ENCODE measurements at places on chromosomes 7 and 10. TPM values are rescaled to one million over a fixed set of nuclear protein-coding genes. Genes with fewer than 3 reads are reported as not detected.
A peak's percentile ranks its signal among the peaks of the same experiment; 100 is the strongest.

- no peak for DNase-seq
- no peaks in the 10 kb centered on the region for H3K36me3 ChIP-seq
- no peaks in the 10 kb centered on the region for H3K27me3 ChIP-seq
Observed at GRCh38 chr10:103968441-103969391, 1.8 kb downstream of the SLK start.

DNA sequence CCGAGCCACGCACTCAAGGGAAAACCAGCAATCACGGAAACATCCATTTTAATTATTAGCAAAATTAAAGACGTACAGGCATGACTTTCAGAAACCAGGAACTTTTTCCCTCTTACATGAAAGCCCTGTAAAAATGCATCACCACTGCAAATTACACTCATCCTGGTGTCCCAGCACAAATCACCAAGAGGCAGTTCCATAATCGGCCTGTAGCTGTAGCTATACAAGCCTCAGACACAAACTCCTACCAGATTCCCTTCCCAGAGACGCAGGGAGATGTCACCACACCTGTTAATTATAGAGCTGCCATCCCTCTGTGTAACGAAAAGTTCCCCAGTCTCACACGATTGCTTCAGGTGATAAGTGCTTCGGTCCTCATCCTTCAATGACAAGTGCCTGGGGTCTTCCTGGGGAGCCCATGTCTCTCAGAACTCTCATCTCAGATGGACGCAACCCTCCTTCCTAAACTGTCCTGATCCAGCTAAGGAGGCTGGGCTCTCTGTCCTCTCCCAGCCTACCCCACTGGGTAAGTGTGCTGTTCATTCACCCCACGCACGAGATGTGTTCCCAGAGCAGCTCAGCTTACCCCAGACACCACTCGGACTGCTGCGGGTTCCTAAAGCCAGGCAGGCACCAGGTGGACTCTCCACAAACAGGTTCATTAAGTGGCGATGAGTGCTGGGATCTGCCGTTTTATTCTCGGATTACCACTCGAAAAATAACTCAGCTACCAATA, 5.9 kb downstream of the FGFR2 start:
- no peaks in the 10 kb centered on the region for H3K36me3 ChIP-seq
- H3K27ac ChIP-seq: no peak overlapping the region
- peaks cover 50% of the 10 kb centered on the region for H3K27me3 ChIP-seq
- H3K4me3 ChIP-seq: no peak overlapping the region
- H3K4me1 ChIP-seq: peaks cover 3% of the 10 kb centered on the region

- DNase-seq: no peak
- H3K27me3 ChIP-seq: no peaks in the 10 kb centered on the region
- H3K36me3 ChIP-seq: no peaks in the 10 kb centered on the region
- H3K27ac ChIP-seq: no peak overlapping the region
- H3K4me3 ChIP-seq: no peak overlapping the region
Observed at GRCh38 chr10:126369125-126369710, 19.1 kb downstream of the ADAM12 start.

- H3K36me3 ChIP-seq: no peaks in the 10 kb centered on the region
- DNase-seq: no peak
- no peaks in the 10 kb centered on the region for H3K27me3 ChIP-seq
- no peaks in the 10 kb centered on the region for H3K4me1 ChIP-seq
- no peak overlapping the region for H3K27ac ChIP-seq
- peak overlapping the region; percentile 22 for H3K4me3 ChIP-seq
Observed at GRCh38 chr7:3300221-3300650, 816 bp upstream of the SDK1 start.

DNA sequence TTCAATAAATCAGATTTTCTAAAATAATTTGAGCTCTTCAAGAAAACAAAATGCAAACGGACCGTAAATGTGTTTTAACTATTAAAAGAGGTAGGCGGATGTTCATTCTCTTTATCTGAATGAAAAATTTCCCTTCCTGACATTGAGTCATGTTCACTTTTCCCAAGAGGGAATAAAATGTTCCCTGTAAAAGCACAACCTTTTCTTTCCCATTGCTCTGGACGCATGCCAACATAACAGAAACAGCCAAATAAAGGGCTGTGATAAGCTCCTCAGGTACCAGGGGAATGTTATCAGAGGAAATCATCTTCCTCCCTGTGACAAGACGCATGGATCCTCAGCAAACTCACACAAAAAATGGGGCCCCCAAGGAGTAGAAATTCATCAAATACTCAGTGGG, 251.8 kb downstream of the MTERF1 start:
- no peak overlapping the region for H3K4me3 ChIP-seq
- no peaks in the 10 kb centered on the region for H3K36me3 ChIP-seq
- no peak for DNase-seq

- peaks cover 4% of the 10 kb centered on the region for H3K4me1 ChIP-seq
- no peaks in the 10 kb centered on the region for H3K27me3 ChIP-seq
- no peaks in the 10 kb centered on the region for H3K36me3 ChIP-seq
- H3K27ac ChIP-seq: no peak overlapping the region
- H3K4me3 ChIP-seq: peak overlapping the region; percentile 52
Observed at GRCh38 chr7:55254596-55255495, 110.3 kb upstream of the LANCL2 start.

- H3K36me3 ChIP-seq: no peaks in the 10 kb centered on the region
- H3K4me1 ChIP-seq: no peaks in the 10 kb centered on the region
- no peak overlapping the region for H3K4me3 ChIP-seq
- H3K27me3 ChIP-seq: no peaks in the 10 kb centered on the region
Observed at GRCh38 chr10:75076348-75076747, 35.1 kb upstream of the SAMD8 start.

DNA sequence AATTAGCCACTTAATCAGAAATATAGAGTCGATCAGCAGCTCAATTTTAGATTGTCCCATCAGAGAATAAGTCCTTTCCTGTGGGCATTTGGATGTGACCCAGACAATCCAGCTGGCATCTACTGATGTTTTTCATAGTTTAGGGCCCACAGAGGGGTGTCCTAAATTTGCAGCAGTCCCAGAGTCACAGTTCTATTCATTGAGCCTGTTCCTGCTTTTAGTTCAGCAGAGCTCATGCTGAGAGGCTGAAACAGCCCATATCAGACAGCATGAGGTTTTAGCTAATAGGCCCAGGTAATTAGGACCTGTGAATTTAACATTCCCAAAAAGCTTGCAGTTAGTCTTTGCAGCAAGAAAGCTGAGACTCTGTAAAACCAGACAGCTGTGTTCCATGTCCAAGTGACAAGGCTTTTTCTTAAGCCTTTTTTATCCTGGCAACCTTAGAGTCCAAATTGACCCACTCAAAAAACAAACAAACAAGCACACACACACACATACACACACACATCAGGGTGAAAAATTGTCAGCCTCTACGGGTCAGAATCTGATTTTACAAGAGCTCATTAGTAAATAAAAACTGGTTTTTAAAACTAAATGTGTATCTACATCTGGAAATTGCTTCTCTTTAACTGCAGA, 33.7 kb downstream of the ANKIB1 start:
- H3K27ac ChIP-seq: no peak overlapping the region
- no peaks in the 10 kb centered on the region for H3K27me3 ChIP-seq
- H3K36me3 ChIP-seq: no peaks in the 10 kb centered on the region
- H3K4me1 ChIP-seq: no peaks in the 10 kb centered on the region

GRCh38 chr10:26621889-26622711, 75.4 kb upstream of the PDSS1 start:
- H3K36me3 ChIP-seq: no peaks in the 10 kb centered on the region
- H3K4me1 ChIP-seq: no peaks in the 10 kb centered on the region
- peaks cover 18% of the 10 kb centered on the region for H3K27me3 ChIP-seq
- H3K27ac ChIP-seq: peak overlapping the region; percentile 89
- H3K4me3 ChIP-seq: peak overlapping the region; percentile 43

- no peaks in the 10 kb centered on the region for H3K4me1 ChIP-seq
- H3K36me3 ChIP-seq: no peaks in the 10 kb centered on the region
- peaks cover 12% of the 10 kb centered on the region for H3K27me3 ChIP-seq
- DNase-seq: no peak
Observed at GRCh38 chr7:142351145-142351544, 93.3 kb upstream of the PRSS58 start.

DNA sequence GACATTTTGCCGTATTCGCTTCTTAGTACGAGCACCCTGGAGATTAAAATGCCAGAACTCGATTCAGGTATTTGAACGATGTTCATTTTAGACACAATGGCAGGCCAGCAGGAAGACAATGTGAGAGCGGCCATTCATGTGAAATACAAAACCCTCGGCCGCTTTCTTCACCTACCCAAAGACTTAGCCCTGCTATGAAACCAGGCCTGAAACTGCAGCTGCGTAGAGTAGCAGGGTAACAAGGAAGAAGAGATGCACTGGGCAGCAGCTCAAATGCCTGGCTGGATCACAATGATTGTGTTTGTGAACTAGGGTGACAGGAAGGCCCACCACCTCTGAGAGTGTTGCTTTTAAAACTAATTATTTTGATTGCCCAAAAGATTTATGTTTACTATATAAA, 234.8 kb downstream of the TRIL start:
- peaks cover 7% of the 10 kb centered on the region for H3K4me1 ChIP-seq
- no peaks in the 10 kb centered on the region for H3K36me3 ChIP-seq
- H3K27ac ChIP-seq: no peak overlapping the region
- DNase-seq: no peak

- H3K4me3 ChIP-seq: no peak overlapping the region
- H3K27ac ChIP-seq: no peak overlapping the region
- H3K27me3 ChIP-seq: no peaks in the 10 kb centered on the region
- no peak for DNase-seq
Observed at GRCh38 chr7:6279937-6280336, 7.5 kb upstream of the CYTH3 start.

DNA sequence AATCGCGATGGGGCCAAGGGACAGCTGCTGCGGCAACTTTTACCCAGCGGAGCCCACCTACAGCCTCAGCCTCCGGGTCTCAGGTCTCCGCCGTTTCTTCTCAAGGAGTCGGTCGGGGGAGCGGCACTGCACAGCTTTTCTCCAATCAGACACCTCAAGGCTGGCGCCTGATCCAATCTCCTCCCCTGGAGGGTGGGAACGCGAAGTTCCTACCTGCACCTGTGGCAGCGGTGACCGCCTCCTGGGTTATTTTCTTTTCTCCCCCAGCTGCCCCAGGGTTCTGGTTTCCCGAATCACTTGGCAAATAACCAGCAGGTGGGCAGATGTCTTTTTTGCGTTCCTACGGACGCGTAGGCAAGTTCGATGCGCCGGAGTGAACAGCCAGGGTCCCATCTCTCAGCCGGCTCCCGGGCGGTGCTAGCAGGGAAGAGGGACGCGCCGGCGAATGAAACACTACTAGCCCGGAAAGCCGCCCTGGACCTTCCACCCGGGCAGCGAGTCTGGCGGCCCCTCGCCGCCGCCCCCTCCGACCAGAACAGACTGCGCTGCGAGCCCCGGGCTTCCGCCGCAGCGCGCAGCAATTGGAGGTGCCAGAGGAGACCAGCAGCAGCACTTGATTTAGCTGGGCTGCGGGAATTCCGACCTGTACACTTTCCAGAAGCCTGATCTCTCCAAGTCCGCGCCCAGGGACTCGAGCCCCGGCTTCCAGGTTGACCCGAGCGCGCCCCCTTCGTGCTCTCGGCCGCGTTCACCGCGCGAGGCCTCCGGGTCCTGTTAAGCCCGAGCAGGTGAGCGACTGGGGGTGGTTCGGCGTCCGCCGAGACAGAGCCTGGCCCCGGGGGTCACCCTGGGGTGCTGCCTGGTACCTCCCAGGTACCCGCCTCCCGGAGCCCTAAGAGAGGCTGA, at the start of gene PRR15:
PRR15 (plus strand) TSS at position 246 of the 906 bp plus-strand sequence. CDS start 2,495 bp downstream, outside the sequence.
- peaks cover 43% of the 10 kb centered on the region for H3K4me1 ChIP-seq
- H3K27me3 ChIP-seq: peaks cover 76% of the 10 kb centered on the region
- no peaks in the 10 kb centered on the region for H3K36me3 ChIP-seq
- peak within 1 kb of the TSS; percentile 37 for H3K4me3 ChIP-seq
- no peak for DNase-seq
- H3K27ac ChIP-seq: no peak within 1 kb of the TSS

DNA sequence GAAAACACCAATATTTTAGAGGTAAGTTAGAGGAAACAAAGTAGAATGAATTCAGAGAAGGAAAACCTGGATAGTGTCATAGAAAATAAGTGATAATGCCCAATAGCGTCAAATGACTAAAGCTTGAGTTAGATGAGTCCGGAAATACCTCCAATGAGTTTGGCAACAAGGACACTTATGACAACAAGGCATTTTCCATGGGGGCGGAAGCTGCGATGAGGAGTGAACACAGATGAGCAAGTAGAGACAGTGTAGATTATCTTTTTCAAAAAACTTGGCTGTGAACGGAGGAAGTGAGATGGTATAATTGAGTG, 383 bp upstream of the R3HCC1L start:
- H3K27ac ChIP-seq: peak overlapping the region; percentile 92
- peak overlapping the region; percentile 82 for H3K4me3 ChIP-seq
- H3K36me3 ChIP-seq: no peaks in the 10 kb centered on the region
- DNase-seq: no peak

- no peaks in the 10 kb centered on the region for H3K36me3 ChIP-seq
- DNase-seq: no peak
- H3K4me3 ChIP-seq: no peak overlapping the region
- H3K27me3 ChIP-seq: no peaks in the 10 kb centered on the region
Observed at GRCh38 chr7:137975221-137975620, 26.7 kb downstream of the CREB3L2 start.

DNA sequence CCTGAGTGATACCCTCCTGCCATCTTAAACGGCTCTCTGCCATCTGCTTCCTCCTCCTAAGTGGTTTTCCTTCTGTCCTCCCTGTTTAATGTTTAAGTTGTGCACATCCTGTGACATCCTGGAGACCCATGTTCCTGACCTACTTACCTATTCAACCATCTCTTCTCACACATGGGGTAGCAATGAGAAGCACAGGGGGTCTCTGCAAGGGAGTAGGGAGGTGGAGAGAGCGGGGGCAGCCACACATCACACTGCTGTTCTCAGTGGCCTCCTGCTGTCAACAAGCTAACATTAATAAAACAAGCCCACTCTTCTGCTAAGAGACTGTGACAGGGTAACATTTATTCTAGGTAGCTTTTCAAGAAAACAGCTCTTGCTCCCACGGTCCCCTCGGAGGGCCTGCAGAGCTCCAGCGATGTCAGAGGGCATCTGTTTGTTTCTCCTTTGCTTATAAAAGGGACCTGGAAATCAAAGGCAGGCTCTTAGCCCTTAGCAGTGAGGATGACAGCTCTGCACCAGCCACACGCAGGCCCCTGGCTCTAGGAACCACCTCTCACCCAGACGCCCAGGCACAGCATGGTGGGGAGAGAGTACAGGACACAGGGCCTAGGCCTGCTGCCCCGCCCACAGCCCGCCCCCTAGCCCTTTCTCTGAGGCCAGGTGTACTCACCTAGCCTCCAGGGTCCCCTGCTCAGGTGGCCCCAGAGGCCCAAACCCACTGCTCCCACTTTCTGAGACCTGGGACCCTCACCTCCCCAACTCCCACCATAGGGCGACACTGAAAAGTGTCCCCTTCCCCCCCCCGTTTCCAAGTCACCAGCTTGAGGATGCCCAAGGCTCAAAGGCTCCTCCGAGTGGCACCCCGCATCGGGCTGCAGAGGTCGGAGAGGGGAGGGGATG, 943 bp upstream of the SLC18A2 start:
- H3K27ac ChIP-seq: no peak overlapping the region
- no peaks in the 10 kb centered on the region for H3K36me3 ChIP-seq
- no peak overlapping the region for H3K4me3 ChIP-seq
- peaks cover 18% of the 10 kb centered on the region for H3K4me1 ChIP-seq
- no peak for DNase-seq
- H3K27me3 ChIP-seq: peaks cover 72% of the 10 kb centered on the region

GRCh38 chr7:124390301-124390700, 357.4 kb upstream of the TMEM229A start:
- H3K27me3 ChIP-seq: no peaks in the 10 kb centered on the region
- no peaks in the 10 kb centered on the region for H3K36me3 ChIP-seq
- H3K4me1 ChIP-seq: no peaks in the 10 kb centered on the region
- no peak overlapping the region for H3K27ac ChIP-seq
- DNase-seq: no peak

Gene SPDYE6
- total RNA-seq: not detected

Gene NANOS1
- total RNA-seq: 1.6 TPM

Gene INHBA
- 8.0 TPM for total RNA-seq

Gene FEZF1
- not detected for total RNA-seq

Gene KLF6
- total RNA-seq: 158 TPM

Gene PRSS37
- not detected for total RNA-seq

Gene GLI3
- 29.5 TPM for total RNA-seq

Gene LARP4B
- 121 TPM for total RNA-seq
